ENCODE measurements at places on chromosomes 7 and 10. TPM values are rescaled to one million over a fixed set of nuclear protein-coding genes. Genes with fewer than 3 reads are reported as not detected.

The TLX1 gene
- total RNA-seq = not detected

The ATRNL1 gene
- 13.0 TPM for total RNA-seq

The FAM53B gene
- 22.3 TPM for total RNA-seq

The MDH2 gene
- total RNA-seq = 103 TPM

The SEMA3D gene
- under 0.01 TPM for total RNA-seq

The CYP2W1 gene
- not detected for total RNA-seq

The SMARCD3 gene
- total RNA-seq = 150 TPM
